IgD-negative memory B cell (primary cell): ENCODE measurements at places on chromosomes 1 and 21. TPM values are rescaled to one million over a fixed set of nuclear protein-coding genes. Genes with fewer than 3 reads are reported as not detected.

NPPA gene
- polyA plus RNA-seq = not detected

TTLL7 gene
- polyA plus RNA-seq = not detected

CBS gene
- polyA plus RNA-seq = not detected

ICOSLG gene
- 8.5 TPM for polyA plus RNA-seq
